Upper lobe of left lung (tissue), 6 donors: ENCODE measurements at places on chromosomes 3 and 15.

- DNase-seq = no peak
Observed at GRCh38 chr15:67103869-67104268, 38.5 kb downstream of the SMAD3 start.

DNA sequence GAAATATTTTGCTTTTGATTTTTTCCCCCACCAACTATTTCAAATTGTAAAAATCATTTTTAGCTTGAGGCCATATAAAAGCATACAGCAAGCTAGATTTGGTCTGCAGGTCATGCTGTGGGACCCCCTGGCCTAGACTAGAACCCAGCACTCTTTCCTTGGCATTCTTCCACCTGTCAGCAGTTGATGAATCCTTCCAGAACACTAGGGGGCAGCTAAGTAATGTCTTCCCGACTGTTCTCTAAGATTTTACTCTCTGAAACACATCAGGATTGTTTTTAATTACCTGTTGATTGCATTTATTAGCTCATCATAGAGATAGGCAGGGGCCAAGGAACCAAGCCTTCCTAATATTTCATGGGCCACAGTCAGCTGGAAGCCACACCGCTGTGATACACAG lies 174.5 kb downstream of the CACNA1D start:
- no peak for DNase-seq

DNA sequence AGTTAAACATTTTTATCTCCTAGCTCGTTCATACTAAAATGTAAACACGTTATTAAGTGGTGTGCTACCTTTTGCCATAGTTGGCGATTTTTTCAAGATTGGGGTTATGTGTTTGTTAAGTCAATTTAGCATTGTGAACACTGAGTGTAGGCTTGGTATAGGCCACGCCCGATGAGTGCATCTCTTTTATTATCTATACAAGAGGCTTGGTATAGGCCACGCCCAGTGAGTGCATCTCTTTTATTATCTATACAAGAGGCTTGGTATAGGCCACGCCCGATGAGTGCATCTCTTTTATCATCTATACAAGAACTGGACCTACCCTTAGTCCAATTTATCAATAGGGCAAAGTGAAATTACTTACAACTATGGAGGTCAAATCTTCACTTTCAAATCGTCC lies 70.4 kb downstream of the NIPA2 start:
- no peak for DNase-seq

DNA sequence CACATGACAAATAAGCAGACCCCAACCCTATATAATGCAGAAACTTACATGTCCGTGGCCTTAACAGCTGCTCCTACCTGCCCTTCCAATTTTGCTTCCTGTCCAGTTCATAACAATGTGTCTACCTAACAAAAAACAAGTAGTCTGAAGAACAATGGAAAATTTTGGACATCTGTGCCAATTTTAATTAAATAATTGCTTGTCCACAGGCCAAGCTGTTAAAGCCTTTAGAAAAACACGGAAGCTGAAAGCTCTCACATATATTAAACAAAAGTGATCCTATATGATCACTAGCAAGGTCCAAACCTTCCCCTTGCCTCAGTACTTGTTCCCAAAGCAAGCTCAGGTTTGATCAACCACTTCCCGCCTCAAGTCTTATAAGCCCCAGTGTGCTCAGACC lies 37.1 kb downstream of the MAGI1 start:
- DNase-seq = no peak

DNA sequence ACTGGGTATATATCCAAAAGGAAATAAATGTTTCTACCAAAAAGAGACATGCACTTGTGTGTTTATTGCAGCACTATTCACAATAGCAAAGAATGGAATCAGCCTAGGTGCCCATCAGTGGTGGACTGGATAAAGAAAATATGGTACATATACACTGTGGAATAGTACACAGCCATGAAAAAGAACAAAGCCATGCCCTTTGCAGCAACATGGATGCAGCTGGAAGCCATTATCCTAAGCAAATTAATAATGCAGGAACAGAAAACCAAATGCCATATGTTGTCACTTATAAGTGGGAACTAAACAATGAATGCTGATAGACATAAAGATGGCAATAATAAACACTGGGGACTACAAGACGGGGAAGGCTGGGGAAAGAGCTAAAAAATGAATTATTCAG lies 102.9 kb downstream of the RPL39L start:
- DNase-seq = no peak

DNA sequence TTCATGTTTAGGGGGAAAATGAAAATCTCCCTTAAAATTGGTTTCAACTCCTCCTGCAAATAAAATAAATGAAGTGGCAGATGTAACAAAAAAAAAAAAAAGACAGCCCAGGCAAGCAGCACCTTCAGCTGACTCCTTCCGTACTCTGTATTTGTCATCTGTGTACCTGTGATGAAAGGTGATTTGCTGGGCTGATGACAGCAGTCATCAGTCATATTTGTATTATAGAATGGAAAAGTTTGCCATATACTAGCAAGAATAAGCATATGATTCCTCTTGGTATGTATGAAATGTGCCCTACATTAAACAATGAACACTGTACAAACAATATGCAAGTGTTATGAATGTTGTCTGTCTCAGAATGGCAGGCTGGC lies 44.1 kb upstream of the WWTR1 start:
- DNase-seq = no peak

- DNase-seq = no peak
Observed at GRCh38 chr15:47750740-47751262, 33.5 kb downstream of the SEMA6D start.

GRCh38 chr3:120469882-120470301 lies 19.1 kb upstream of the FSTL1 start:
- no peak for DNase-seq

- DNase-seq = no peak
Observed at GRCh38 chr3:45180051-45180450, 33.9 kb upstream of the CDCP1 start.

GRCh38 chr3:16264174-16264707 lies 502 bp downstream of the DPH3 start:
- DNase-seq = no peak

- DNase-seq = no peak
Observed at GRCh38 chr15:46266661-46267060, 631.8 kb downstream of the SQOR start.

- DNase-seq = no peak
Observed at GRCh38 chr3:66378256-66378655, 122.6 kb downstream of the LRIG1 start.

DNA sequence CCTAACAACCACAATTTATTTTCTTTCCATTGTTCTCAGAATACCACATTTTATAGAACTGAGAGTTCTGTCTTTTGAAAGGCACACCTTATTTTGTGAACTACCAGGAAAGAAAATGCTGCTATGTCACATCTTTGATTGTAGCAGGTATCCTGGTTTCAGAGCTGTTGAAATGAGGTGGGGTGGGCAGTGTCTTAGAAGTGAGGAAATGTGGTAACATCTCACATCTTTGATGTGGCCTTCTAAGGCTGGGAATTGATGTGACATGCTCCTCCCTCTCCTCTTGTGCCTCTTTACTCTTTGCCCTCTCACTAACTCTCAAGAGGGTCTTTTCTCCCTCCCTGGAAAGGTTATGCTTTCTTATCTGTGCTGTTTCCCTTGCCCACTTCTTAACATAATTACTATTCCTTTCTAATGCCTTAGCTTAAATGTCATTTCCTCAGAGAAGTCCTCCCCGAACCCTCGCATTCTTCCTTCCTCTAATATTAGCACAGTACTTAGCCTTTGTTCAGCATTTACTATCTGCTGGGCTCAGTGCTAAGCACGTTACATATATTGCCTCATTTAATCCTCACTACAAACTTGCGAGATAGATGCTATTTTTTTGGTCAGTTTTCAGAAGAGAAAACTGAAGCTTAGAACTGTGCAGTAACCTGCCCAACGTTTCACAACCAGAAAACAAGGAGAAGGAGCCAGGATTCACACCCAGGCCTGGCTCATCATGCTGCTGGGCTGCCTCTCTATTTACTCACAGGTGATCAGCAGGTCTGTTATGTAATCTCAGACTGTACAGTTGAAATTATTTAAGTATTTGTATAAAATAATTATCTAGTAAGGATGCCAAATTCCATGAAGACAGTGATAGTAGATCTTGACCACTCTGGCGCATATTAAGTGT lies 24.0 kb upstream of the SPTSSB start:
- no peak for DNase-seq

DNA sequence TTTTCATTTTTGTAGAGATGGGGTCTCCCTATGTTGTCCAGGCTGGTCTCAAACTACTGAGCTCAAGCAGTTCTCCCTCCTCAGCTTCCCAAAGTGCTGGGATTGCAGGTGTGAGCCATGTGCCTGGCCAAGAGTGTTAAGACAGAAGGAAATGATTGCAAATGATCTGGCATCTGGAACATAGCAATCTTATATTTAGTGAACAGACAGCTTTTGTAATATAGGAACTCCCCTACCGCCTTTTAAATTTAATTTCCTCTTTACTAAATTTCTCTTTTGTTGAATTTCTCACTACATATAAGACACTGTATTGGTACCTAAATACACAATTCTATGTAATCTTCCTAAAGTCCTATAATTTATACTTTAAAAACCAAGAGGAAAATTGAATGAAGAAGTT lies 13.1 kb downstream of the ANO10 start:
- no peak for DNase-seq

DNA sequence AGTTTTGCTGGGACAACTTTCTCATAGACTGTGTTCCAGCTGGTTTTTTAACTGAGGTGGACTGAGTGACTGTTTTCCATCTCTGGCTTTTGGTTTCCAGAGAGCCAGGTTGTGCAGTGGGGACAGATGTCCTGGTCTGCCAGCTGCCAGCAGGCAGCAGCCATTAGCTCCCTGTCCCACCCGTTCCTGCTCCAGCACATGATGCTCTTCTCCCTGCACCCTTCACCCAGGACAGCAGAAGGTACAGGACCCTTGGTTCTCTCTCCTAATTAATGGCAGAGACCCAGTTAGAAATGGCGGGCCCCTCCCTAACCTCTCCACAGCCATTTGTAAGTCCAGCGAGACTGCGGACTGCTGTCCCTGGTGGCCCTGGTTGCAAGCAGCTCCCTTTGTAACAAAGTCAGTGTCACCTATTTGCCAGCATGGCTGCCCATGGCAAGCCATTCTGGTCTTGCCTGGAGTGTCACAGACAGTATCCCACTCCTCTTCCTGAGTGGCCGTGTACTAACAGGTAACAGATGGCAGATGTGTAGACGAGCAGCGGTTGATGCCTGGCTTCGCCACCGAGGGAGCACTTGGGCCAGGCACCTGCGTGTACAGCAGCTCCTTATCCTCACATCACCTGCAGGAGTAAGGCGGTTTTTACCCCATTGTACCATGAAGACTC lies 148.3 kb downstream of the DNAJB8 start:
- no peak for DNase-seq

- peak; percentile 24 for DNase-seq
Observed at GRCh38 chr3:138137861-138138260, 5.7 kb upstream of the A4GNT start.

DNA sequence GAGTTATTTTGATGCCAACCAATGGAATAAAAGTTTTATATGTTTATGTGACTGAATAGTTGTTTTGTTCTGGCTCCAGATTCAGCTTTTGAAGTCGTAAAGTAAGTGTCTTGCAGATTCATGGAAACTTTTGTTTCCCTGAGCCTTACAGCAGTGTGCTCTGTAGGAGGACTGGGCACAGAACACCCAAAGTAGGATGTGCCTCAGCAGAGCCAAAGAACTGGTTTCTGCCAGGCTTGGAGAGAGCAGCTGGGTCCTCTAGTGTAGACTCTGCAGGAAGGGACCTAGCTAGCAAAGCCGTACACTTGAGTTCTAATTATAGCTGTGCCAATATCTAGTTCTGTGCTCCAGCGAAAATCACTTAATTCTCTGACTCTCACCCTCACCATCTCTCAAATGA lies 261.2 kb upstream of the DNAJC19 start:
- DNase-seq = no peak

- no peak for DNase-seq
Observed at GRCh38 chr15:43931790-43932435, 105.1 kb downstream of the WDR76 start.

DNA sequence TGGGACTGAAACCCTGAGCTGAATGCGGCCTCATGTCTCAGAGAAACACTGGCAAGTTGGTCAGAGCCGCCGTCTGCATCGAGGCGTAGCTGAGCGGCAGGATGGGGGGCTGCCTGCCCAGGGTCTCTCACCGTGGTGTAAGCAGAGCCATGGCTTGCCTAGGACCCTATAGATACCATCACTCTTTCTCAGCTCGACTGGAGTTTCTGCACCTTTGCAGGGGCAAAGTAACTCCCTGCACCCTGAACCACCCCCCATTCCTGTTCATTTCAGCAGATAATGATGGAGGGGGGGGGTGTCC lies 28.4 kb upstream of the NR2E3 start:
- peak; percentile 34 for DNase-seq

DNA sequence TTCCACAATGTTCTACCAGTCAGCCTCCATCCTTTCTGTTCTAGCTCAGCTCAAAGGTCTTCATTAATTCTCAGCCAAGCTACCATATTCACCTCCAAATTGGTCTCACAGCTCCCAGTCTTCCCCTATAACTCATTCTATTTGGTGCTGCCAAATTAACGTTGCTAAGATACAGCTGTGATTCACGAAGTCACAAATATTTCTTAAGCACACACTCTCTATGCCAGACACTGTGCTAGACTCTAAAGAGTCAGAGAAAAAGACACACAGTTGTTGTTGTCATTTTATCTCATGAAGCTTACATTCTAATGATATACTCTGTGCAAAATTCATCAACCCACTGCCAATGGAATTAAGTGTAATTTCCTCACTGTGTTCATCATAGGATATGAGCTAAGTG lies 102.8 kb downstream of the FRMD5 start:
- DNase-seq = no peak
